AG04450 (cell line): ENCODE measurements at places on chromosomes 11 and 22.

DNA sequence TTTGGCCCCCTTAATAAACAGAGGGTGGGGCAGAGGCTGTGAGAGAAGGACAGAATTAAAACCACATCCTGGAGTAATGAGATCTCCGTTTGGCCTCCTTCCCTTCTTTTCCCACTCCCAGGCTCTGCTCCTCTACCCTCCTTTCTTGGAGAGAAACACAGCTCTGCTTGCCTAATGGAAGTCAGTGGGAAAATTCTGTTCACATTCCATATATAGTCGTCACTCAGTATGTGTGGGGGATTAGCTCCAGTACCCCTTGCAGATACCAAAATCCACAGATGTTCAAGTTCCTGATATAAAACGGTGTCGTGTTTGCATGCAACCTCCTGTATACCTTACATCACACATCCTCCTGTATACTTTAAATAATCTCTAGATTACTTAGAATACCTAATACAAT lies 37.6 kb upstream of the THY1 start:
- DNase-seq = peak; percentile 95

- DNase-seq = no peak
Measured at GRCh38 chr22:46686221-46687047, 51.6 kb downstream of the CERK start.

DNA sequence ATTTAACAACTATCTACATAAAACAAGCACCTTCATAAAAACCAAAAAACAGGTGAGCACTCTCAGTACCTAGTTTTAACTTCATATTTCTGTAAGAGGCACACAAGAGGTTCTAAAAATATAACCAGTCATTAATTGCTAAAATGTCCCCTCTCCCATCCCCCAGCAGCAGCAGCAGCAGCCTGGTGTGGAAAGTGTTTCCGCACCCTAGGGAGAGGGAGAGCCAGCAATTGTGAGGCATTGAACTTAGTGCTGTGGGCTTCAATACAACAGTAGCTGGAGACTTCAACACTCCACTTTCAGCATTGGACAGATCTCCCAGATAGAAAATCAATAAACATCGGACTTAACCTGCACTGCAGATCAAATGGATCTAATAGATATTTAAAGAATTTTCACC lies 1158.5 kb downstream of the JRKL start:
- no peak for DNase-seq

DNA sequence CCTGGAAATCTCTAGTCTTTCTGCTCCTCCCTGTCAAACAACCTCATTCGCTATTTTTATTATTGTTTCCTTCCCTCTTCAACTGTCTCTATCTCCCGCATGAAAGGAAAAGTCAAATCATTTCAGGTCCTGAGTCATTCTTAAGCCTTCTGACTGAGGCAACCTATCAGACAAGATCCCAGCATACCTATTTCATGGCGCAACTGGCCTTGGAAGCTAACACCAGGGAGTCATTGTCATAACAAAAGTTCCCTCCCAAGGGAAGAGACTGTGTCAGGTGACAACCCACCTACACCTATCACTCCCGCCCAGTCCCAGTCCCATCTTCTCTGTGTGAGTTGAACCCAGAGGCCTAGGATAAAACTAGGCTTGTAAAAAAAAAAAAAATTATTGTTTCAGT lies 10.2 kb upstream of the ARHGAP42 start:
- DNase-seq = no peak

GRCh38 chr11:70019576-70020011 lies 58.5 kb upstream of the ANO1 start:
- no peak for DNase-seq

GRCh38 chr11:30990625-30991296 lies 378.8 kb downstream of the DCDC1 start:
- no peak for DNase-seq

DNA sequence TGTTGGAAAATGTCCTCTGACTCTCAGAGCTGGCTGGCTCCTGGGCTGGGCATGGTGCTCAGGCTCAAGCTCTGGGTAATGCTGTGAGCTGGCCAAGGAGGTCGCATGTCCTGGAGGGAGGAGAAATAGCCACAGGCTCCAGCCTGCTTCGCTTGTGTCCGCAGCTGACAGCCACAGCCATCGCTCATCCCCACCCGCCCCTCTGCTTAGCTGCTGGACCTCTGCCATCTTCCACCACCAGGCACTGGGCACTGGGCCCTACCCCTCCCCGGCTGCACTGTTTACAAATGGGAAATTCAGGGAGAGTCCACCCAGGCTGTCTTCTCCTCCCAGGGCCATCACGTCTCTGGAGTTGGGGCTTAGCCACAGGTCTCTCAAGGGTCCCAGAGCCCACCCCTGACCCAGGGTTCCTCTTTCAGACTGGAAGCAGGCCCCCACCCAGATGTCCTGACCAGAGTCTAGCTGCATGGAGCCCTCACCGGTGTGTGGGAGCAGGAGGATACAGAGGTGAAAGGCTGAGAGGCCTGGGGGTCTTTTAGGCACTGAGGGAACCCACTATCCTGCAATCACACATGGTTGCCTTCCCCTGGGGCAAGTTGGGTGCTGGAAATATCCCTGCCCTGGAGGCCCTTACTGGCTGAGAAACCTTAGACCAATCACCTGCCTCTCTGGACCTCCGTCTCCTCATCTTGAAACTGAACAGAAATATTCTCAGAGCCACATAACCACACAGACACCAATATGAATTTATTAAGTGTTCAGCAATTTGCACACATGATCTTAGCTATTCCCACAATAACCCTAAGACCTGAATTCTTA lies 62.7 kb downstream of the CD82 start:
- DNase-seq = no peak
